ENCODE measurements at places on chromosomes 7 and 10.

GRCh38 chr10:128064970-128065580 is 61.1 kb downstream of the MKI67 start:
- DNase-seq, result no peak

DNA sequence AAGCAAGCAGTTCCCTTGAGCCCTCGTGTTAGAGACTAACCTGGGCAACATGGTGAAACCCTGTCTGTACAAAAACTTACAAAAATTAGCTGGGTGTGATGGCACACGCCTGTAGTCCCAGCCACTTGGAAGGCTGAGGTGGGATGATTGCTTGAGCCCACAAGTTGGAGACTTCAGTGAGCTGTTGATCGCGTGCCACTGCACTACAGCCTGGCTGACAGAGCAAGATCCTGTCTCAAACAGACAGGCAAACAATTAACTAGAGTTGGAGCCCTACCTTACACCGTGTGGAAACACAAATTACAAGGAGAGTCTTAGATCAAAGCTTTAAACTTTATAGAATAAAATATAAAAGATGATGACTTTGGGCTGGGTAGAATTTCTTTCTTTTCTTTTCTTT is 219.5 kb downstream of the CUX1 start:
- no peak for DNase-seq

DNA sequence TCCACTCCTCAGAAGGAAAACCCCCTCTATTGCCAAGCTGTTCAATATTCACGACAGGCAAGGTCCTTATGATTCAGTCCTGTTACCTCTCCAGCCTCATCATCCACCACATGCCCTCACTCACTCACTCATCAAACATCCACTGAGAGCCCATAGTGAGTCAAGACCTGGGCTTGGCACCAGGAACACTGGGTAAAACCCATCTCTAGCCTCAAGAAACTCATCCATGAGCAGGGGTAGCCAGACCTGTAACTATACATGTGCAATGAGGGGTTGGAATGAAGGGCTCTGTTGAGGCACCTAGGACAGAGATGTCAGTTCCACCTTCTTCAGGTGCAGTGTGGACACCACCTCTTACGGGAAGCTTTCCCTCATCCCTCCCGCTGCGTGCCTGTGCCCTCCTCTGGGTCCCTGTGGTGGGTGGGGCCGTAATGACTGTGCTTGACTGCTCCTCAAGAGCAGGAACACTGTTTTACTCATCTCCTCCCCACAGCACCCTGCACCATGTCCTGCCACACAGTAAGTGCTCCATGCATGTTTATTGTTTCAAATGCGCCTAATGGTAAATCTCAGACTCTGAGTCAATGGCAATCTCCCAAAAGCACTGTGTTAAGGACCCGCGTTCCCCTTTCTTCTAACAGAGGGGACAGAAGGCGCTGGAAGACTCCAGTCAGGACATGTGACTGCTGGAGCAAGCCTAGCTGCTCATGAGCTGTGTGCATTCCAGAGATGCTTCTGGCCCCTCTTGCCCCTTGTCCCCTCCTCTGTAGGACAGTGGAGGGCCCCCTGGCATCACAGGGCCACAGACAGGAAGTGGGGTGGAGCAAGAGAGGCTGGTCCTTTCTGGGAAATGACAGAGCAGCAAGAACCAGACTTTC is 95.4 kb downstream of the HIPK2 start:
- no peak for DNase-seq

GRCh38 chr10:43868952-43869351 is 220.3 kb upstream of the ZNF32 start:
- DNase-seq, result no peak

- DNase-seq, result no peak
Measured at GRCh38 chr7:143239813-143240212, 18.0 kb downstream of the TAS2R40 start.

DNA sequence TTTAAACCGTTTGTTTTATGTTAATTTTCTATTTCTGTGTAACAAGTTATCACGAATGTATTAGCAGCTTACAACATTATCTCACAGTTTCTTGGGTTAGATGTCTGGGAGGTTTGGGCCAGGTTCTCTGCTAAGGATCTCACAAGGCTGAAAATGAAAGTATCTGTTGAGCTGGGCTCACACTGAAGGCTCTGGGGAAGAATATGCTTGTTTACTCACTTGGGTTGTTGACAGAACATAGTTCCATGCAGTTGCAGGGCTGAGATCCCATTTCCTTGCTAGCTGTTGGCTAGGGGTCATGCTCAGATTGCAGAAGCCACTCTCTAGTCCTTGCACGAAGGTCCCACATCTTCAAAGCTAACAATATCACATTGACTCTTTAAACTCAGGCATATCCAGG is 266.6 kb upstream of the GNAI1 start:
- no peak for DNase-seq

- DNase-seq, result no peak
Measured at GRCh38 chr10:49119746-49120145, 4.4 kb upstream of the VSTM4 start.

DNA sequence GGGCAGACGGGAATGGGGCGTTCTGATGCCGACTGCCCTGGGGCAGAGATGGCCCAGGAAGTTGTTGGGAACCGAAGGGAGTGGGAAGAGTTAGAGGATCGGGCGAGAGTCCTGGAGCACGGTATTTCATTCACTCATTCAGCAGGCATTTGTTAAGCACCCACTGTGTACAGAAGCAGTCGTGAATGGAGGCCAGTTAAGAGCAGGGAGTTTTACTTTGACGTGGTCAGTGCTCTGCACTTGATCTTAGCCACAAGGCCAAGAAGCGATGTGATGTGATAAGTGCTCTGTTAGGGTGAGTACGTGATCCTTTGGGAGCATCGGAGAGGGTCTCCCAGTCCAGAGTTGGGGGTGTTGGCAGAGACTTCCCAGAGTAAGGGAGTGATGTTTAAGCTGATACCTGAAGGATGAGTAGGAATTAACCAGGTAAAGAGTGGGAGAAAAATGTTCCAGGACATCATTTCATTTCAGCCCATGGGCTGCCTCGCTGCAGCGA is 890 bp downstream of the ZFYVE27 start:
- no peak for DNase-seq

GRCh38 chr7:22732556-22733126 is 5.6 kb downstream of the IL6 start:
- no peak for DNase-seq

GRCh38 chr7:22586101-22586785 is 86.3 kb upstream of the STEAP1B start:
- no peak for DNase-seq

DNA sequence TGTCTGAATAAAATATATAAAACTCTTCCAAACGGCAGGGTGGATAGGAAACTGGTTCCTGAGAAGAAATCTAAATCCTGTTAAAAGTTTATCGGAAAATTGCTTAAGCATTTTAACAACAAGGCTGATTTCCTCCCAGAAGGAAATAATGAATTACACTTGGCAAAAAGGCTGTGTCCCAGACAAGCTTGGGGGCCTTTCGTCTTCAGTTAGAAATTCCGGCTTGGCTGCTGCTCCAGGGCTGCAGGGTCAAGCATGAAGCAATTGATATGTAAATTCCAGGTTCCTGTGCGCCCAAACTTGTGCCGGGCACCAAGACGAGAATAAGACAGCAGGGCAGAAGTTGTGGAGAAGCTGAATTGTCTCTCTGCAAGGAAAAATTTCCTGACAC is 38.0 kb upstream of the LBX1 start:
- DNase-seq, result no peak

DNA sequence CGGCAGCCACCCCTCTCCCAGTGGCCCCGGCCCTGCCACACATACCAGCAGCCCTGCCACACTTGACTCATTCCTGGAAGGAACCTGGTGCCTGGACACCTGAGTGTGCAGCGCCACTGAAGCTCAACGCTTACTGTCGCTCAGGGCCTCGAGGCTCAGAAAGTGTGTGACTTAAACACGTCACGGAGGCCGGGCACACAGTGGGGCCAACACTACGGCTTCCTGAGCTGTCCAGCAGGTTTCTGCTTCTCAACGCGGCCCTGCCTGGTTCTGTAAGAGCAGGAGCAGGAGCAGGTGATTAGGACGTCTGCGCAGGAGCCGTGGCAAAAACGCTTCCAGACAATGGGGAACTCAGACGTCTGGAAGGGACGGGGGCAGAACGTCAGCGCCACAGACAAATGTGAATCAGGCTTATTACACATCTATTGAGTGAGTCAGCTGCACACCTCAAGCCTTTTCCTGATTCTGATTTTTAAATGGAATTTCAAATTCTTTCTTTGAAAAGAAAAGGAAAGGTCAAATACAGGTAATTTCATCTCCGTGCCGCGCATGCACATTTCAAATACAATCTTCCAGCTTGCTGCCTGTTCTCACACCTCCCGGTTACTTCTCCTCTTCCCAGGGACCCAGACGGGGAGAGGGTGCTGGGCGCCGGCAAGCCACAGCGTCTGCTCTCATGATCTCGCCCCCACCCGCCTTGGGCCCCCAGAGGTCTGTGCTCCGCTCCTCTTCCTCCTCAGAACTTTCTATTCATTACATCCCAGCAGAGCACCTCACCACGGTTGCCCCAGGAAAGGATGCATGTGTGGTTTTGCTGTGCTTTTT is 66.6 kb downstream of the ADARB2 start:
- no peak for DNase-seq

- DNase-seq, result no peak
Measured at GRCh38 chr10:12742771-12743170, 258.7 kb downstream of the CCDC3 start.

DNA sequence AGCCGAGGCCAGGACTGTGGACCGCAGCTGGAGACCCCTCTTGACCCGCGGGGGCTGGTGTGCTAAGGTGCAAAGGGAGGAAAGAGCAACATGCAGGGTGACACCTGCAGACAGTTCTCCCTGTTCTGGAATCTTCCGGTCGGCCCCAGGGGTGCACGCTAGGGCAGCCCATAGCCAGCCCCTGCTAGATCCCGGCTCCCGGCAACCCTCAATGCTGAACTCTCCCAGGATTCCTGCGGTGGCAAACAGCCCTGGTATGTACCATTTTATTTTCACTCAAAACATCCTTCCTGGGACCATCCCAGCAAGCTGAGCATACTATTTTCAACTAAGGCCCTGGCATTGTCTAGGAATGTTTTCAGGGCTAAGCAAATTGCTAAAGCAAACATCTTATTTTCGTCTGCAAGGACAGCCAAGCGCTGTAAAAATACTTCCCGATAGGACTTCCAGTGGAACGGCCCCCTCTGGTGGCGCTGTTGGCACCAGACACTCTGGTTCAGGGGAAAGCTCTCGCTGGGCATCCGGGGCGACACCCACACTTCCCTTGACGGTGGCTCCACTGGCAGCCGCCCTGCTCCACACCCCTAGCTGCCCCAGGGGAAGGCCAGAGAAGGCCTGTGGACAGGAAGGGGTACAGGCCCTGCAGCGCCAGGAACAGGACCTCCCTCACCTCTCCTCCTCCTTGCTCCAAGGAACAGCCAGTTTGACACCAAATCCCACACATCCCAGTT is 99.4 kb downstream of the CTBP2 start:
- DNase-seq, result peak; percentile 95

- DNase-seq, result no peak
Measured at GRCh38 chr7:128415217-128415785, 5.5 kb upstream of the IMPDH1 start.

GRCh38 chr10:42637142-42637541 is 1.2 kb downstream of the ZNF33B start:
- DNase-seq, result no peak

DNA sequence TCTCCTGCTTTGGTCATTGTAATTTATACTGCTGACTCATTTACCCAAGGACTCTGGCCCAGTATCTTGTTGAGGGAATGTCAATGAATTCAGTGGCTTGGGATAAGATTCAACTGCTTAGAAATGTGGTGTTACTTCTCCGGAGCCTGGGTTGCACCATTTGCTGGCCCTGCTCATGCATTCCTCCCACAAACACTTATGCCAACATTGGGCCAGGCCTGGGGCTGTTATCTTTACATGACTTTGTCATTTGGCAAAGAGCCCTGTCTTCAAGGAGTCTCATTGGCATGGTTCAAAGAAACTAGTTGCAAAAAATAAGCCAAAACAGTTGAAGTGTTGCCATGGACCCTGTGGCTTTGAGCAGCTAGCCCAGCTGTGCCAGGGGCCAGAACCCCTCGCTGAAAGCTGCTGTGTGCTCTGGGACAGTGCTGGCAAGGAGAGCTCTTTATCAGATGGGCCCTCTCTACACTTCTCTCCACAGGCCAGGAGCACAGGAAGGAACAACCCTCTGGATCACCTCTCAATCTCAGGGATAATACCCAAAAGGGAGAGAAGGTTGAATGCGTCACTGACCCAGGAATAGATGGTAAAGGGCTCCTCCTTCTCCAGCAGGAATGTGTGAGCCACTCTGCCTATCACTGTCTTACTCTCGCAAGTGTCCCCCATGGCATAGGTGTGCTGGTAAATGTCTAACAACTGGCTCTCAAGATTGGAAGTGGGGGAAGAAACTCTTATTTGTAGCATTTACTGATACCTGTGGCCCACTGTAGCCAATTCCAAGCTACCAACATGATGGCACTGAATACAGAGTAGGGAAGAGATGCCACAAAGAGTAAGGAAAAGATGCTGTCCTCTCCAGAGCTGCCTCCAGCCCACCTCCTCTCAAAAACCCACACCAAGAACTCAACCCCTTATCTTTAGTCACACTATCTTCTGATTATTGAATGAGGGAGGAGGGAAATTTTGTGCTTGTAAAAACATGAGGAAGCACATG is 23.5 kb upstream of the PDE1C start:
- DNase-seq, result peak; percentile 80

GRCh38 chr7:45921699-45922519 is 837 bp upstream of the IGFBP3 start:
- DNase-seq, result peak; percentile 89

- DNase-seq, result no peak
Measured at GRCh38 chr10:13613519-13613918, 26.8 kb downstream of the PRPF18 start.

DNA sequence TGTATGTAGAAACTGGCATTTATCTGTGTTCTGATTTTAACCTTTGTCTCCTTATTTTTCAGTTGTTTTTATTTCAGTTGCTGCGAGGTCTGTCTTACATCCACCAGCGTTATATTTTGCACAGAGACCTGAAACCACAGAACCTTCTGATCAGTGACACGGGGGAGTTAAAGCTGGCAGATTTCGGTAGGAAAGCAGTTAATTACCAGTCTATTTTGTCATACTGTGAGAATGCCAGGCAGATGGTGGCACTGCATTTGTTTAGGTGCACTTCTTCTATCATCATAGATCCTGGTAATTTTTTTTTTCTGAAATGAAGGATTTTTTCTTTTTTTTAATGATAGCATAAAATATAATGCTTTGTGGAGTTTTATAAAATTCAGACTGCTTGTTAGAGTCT is 321.4 kb downstream of the CDK14 start:
- DNase-seq, result no peak

DNA sequence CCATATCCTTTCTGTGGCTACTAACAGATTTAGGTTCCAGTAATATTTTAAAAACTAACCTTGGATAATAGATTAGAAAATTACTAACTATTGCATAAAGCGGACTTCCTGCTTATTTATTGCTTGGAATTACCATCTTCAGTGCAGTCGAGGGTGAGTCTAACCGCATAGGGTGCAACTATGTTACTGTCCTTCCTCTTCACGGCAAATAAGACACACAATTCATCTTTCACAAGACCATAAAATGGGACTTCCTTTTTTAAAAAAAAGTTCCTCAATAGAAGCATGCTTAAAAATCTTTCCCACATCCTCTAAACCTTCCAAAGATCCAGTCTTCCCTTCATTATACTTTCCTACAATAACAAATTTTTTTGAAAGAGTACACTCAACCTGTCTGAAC is 2.1 kb downstream of the SLC25A40 start:
- no peak for DNase-seq

Measured in esophagus muscularis mucosa (tissue), 4 donors.